Posterior vena cava (tissue), 2 donors: ENCODE measurements at places on chromosomes 2 and 18. TPM values are rescaled to one million over a fixed set of nuclear protein-coding genes. Genes with fewer than 3 reads are reported as not detected.

Gene CD28
- 3.8 TPM for total RNA-seq

Gene ANTXR1
- total RNA-seq, result 146 TPM

Gene CAVIN2
- 40.4 TPM for total RNA-seq

Gene LYG2
- not detected for total RNA-seq

Gene LIMS2
- 235 TPM for total RNA-seq

Gene SCN2A
- 0.62 TPM for total RNA-seq

Gene NPHP1
- 7.9 TPM for total RNA-seq

Gene RFTN2
- 5.4 TPM for total RNA-seq

Gene FASTKD2
- total RNA-seq, result 21.7 TPM

Gene IL36B
- not detected for total RNA-seq

Gene GCKR
- total RNA-seq, result 2.9 TPM

DNA sequence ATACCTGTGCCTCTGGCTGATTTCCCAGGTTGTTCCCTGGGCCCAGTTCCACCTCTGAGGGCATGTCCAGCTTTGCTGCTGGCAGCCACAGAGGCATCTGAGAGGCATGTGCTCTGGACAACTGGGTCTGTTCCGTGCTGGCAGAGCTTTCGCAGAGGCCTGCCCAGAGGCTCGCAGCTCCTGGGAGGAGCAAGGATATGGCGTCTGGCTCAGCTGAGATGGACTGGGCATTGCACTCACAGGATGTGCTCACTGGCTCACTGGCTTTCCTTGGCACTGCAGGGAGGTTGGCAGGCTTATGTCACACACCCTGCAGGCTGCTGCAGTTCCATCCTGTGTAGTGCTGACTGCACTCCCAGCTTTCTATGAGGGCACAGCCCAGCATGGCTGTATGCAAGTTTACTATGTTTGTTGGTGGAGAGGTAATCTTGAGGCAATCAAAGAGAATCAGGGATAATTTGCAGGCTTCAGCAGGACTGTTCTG lies 172.3 kb downstream of the PRKCE start:
- DNase-seq, result peak; percentile 84

- DNase-seq, result no peak
These were observed 185.4 kb downstream of the ZEB2 start for GRCh38 chr2:144334551-144334950.

DNA sequence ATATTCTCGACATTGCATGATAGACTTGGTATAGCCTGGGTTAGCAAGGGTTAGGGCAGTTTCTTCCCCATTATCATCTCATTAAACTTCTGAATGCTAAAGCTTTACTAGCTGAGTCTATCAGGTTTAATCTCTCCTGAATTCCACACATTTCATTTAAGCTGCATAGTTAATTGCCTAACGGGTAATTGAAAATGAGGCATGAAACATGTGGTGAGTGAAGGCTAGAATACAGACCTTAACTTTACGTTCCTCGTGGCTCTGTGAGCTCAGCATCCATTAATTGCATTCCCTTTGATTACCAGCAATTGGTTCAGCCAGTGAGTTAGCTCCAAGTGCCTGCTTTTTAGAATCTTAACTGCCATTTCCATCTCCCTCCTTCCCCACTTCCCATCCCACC lies 126.5 kb upstream of the MEX3C start:
- no peak for DNase-seq

DNA sequence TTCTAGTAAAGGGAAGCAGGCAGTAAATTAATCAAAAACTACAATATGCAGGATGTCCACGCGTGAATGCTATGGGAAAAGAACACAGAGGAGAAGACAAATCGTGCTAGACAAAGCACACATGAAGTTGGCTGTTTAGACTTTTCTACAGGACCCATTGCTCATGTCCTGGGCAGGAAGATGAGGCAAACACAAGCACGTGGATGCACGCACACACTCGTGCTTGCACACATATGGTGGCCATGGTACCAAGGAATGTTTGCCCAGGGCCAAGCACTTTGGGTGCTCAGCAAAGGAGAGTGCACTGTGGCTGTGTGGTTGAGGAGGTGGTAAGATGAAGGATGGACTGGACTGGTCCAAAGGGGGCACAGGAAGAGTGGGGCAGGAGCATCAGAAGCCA lies 80.2 kb upstream of the MCFD2 start:
- DNase-seq, result no peak

DNA sequence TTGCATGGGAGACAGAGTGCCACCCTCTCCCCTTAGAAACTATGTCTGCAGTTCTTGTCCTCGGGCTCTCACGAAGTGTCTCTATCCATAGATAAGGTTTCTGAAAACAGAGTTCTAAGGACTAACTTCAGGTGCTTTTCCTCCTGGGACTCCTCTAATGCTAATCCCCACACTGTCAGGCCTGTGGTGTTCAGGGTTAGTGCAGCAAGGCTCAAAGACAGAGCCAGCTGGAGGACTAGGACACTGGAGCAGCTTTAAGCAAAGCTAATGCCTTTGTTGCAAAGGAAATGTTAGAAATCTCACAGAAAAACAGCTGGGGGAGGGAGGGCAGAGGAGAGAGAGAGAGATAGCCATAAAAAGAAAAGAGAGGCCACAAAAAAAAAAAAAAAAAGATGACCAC lies 824.0 kb upstream of the FSHR start:
- DNase-seq, result no peak

- DNase-seq, result no peak
These were observed 11.4 kb upstream of the PKDCC start for GRCh38 chr2:42036413-42036812.

DNA sequence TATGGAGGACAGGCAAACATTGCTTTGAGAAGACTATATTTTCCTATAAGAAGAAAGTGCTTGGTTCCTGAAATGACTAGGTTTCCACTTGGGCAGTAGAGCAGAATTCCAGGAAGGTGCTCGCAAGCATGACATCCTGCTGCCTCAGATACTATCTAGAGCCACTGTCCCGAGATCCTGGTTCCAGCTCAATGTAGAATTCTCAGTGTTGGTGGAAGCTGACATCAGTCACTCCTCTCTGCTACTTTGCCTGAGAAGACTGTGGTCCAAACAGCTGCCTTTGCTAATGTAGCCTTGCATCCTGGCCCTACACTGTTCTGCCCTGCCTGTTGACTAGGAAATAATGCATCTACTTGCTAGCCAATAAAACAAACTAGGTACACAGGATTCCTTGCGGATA lies 50.0 kb upstream of the ITGA6 start:
- DNase-seq, result no peak

DNA sequence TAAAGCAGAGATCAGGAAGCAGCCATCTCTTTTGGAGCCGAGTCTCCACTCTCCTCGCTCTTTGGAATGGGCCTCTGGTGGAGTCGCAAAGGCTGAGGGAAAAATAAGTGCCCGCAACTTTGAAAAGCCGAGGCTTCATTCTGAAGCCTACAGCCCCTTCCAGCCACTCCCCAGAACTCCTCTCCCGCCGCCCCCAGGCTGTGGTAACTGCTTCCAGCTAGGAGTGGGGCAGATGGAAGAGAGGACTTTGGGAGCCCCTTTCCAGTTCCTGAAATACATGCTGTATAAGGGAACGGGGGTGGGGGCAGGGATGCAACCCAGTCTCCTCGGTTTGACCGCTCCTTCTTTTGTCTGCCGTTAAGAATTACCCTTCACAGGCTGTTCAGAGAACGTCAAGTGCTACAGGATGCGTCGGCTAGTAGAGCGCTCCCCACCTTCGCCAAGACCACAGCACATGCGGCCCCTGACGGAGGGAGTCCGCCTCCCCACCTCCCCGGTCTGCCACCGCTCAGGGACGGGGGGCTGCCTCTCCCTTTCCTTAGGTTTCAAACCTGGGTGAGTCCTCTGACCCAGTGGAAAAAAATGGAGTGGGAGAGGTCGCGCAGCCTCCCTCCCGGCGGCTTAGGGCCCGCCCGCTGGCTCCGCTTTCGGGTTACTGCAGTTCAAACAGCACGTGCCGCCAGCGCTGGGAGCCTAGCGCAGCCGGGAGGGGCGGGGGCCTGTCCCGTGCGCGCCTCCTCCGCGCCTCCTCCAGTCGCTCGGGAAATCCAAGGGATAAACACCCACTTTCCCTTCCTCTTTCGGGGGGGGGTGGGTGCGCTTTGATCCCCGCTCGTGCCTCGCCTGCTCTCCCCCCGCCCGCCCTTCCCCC lies 4.9 kb downstream of the CYP26B1 start:
- DNase-seq, result peak; percentile 91

- DNase-seq, result no peak
These were observed 47.1 kb downstream of the PRKCE start for GRCh38 chr2:45698554-45698953.

- DNase-seq, result no peak
These were observed 106.8 kb downstream of the HRH4 start for GRCh38 chr18:24567199-24567598.

DNA sequence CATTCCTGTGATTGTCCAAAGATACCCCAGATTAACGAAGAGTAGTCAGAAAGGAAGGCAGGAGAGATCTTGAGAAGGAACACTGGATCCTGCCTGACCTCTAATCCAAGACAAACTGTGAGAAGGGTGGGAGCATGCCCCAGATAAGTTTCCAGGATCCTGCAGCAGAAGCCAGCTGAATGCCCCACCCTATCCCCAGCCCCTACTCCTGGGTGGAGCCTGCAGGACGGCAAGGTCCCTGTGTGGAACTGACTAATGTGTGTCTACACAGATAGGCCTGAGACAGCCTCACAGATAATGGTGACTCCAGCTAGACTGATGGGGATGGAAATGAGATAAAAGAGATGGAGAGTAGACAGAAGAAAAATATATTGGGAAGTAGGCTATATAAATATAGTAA lies 174.3 kb downstream of the PDE1A start:
- no peak for DNase-seq

- DNase-seq, result peak; percentile 70
These were observed 32.1 kb upstream of the SLC66A3 start for GRCh38 chr2:11123001-11123809.

DNA sequence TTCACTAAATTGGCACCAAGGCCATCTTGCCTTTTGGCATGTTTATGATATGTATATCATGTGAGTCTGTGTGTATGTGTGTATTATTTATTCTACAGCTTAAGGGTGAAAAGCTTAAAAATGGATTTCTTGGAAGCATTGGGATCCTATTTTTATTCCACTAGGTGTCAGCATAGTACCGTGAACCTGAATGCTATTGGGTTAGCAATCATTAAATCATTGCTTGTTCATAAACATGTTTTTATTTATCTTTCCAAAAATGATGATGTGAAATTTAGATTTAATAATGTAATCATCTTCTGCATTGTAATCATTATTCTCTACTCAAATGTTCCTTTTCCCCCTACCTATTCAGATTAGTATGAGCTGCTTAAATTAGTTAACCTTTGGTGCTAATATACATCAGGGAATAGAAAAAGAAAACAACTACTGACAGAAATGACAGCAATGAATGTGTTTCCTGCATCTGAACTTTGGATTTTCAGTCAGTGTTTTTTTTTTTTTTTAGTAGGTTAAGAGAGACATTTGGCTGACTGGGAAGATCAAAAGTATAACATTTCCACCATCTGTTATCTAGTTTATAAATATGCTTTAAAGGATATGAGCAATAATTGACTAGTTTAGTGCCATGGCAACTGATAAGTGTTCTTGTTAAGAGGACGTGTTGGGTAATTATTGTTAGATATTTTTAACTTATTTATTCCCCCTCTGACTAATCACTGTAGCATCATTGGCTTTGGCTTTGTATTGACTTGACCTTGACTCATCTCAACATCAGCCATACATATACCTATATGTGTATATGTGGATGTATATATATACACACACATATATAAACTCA lies 14.1 kb upstream of the ZSWIM2 start:
- no peak for DNase-seq

- no peak for DNase-seq
These were observed 146.8 kb upstream of the PID1 start for GRCh38 chr2:229417916-229418315.

DNA sequence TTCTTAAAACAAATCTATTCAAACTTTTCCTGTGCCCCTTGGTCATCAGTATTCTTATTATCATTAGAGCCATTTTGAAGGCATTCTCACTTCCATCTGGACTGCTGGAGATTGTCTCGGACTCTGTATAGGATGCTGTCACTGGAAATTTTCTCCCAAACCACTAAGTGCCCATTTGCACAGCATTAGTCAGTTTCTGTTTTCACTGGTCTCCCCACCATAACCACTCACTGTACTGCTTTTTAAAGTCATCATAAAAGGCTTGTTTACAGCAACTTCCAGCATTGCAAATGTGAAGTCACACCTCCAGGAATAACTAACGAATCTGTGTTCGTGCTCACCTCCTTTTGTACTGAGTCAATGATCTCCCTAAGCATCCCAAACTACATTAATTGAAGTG lies 150.9 kb upstream of the SERTAD2 start:
- DNase-seq, result no peak

DNA sequence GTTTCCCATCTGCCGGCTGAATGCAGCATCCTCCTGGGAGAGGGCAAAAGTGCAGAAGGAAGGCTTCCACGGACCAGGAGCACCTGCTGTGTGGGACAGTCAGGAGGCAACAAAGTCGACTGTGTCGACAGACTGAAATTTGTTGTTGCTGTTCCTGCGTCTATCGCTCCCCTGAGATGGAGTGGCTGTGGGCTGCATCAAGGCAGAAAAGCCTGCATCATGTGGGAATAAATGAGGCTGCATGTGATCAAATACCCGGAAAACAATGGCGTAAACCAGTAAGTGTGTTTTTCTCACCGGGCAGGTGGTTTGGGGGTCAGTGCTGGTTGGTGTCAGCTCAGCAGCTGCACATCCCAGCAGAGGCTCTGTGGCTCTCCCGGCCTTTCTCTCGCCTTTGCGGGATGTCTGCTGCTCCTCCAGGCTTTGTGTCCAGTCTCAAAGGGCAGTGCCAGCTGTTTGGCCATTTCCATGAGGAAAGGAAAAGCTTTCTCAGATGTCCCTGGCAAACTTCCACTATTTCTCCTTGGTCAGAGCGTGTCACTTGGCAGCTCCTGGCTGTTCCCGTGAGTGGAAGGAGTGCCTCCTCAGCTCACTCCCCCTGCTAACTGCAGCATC lies 262.4 kb downstream of the NDUFA10 start:
- peak; percentile 59 for DNase-seq

- no peak for DNase-seq
These were observed 81.5 kb downstream of the EFEMP1 start for GRCh38 chr2:55842046-55842445.

- DNase-seq, result no peak
These were observed 10.6 kb upstream of the WIPF1 start for GRCh38 chr2:174607989-174608865.

- DNase-seq, result no peak
These were observed 861 bp downstream of the LTBP1 start for GRCh38 chr2:32947484-32948143.

DNA sequence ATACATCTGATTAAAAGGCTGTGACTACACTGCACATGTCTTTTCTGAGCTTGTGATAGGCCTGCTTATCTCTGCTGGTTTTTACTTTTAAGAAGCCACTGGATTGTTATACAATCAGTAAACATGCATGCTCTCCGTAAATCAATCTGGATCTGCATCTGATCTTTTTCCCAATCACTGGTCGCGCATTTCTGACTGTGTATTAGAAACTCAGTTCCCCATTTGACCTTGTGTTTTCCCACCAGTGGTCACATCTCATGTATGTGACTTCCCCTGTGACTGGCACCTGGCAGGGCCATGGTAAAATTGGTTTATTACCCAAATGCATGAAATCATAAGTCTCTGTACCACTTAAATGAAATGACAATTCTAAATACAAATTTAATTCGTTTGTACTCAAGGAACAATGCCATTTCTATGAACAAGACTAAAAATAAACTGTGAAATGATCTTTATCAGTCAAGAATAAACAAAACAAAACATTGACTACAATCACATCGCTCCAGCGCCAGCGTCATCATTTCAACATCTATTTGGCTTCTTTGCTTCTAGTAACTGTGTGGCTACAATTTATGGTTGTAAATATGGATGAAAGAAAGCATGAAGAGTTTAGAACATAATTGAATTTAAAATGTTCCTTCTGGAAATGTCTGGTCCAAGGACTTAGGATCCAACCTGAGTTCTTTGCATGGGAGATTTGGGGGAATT lies 396.6 kb upstream of the TRIB2 start:
- DNase-seq, result no peak
